ENCODE measurements at places on chromosomes 2 and 18. TPM values are rescaled to one million over a fixed set of nuclear protein-coding genes. Genes with fewer than 3 reads are reported as not detected.

Gene COPS7B
- 41.3 TPM for total RNA-seq

Gene SPC25
- 22.0 TPM for total RNA-seq

Gene IL1RL1
- 1.0 TPM for total RNA-seq

Gene VAMP8
- 16.7 TPM for total RNA-seq

Gene RUFY4
- total RNA-seq: 0.09 TPM
